ENCODE measurements at places on chromosomes 12 and 14.
A peak's percentile ranks its signal among the peaks of the same experiment; 100 is the strongest.

- DNase-seq = peak; percentile 82
These were observed 157.5 kb upstream of the HIF1A start for GRCh38 chr14:61537563-61538463.

- no peak for DNase-seq
These were observed 236.1 kb downstream of the AEBP2 start for GRCh38 chr12:19675361-19675760.

DNA sequence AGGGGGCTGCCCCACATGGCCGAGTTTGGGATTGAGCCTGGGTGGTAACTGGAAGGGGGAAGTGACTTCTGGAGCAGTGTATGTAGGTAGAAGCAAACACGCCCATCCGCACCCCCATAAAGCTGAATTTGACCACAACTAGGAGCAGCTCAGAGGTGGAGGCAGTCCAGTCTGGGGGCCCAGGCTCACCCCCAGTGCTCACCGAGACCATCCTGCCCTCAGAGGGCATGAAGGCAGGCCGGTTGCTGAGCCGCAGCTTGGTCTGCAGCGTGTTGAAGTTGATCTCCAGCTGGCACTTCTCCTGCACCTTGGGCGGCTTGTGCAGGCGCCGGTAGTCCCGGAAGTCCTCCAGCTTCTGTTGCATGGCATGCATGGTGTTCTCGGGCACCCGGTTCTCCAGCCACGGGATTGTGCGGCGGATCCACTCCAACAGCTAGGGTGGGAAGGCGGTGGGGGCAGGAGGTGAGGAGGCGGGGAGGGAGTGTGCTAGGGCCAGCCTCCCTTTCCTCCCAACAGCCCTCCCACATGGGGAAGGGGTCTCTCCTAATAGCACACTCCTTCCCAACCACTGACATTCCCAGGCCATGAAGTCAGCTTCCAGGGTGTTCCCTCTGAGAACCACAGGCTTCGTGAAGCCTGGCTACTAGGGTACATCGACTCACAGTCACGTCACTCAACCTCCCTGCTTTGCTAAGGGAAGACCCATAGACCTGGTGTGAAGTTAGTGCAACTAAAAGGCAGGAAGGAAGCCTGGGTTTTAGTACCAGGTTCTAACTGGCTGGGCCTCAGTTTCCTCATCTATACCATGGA, 87.0 kb downstream of the ACTN1 start:
- no peak for DNase-seq

DNA sequence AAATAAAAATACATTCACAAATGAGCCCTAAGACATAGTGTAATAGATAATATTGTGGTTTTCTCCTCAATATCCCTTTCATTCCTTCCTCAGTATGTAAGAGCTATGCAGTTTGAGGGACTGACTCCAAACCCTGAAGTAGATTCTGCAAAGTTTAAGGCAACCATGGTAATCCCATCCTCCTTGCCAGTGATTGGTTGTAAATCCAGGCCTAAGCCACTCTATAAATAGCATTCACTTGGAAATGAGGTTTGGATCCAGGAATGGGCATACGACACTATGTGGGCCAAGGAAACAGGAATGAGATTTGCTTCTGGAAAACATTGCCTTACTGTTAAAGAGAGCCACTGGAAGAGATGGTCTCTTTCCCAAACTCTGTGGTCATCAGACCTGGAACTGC, 468.7 kb upstream of the SOX5 start:
- no peak for DNase-seq

GRCh38 chr12:120914794-120915193, 10.6 kb upstream of the SPPL3 start:
- DNase-seq = no peak

DNA sequence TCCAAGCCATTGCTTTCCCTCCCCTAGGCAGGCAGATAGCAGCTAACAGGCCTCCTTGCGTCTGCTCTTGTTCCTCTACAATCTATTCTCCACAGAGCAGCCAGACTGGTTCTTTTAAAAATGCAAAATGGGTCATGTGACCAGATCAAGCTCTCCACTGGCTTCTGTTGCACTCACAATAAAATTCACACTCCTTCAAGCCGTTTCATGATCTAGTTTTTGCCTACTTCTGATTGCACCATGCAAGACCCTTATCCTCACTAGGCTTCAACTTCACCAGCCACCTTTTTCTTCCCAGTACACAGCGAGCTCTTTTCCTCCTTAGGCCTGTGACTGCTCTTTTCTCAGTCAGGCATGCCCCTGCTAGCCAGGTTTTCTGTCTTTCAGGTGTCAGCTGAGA, 6.1 kb upstream of the KRAS start:
- DNase-seq = no peak

- no peak for DNase-seq
These were observed 22.3 kb upstream of the FRS2 start for GRCh38 chr12:69447892-69448291.

DNA sequence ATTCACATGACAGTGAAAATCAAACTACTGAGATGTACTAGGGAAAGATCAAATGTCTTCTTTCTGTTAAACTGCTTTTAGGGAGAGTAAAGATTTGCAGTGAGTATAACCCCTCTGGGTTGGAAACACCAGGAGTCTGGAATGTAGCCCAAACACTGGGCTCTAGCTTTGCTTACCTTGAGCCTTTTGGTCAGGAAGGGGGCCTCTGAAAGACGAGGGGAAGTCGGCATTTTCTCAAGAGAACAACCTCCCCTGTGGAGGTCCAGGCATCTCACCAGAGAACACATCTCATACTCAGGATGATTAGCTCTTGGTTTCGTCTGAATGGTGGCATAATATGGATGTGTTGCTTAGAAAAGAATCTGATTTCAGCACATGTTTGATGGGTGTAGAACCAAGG, 169.0 kb downstream of the ZFP36L1 start:
- no peak for DNase-seq

- no peak for DNase-seq
These were observed 63.2 kb upstream of the LTA4H start for GRCh38 chr12:96098631-96099030.

DNA sequence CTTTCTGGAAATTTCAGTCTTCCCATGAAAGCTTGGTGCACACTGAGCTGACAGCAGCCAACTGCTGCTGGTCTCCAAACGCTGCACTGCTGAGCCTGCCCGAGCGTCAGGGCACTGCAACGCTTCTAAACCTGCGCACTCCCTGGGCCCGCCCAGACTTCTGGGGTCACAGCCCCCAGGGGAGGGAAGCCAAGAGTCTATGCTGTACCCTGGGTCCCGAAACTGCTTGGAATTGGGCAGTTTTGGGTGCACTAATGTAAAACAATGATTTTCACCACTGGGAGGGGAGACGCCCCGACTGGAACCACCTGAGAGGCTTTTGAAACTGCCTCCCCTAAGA, 32.0 kb downstream of the CCDC92 start:
- DNase-seq = no peak

Measured in fibroblast of skin of left quadriceps (primary cell).